ENCODE measurements at places on chromosomes 4 and X.

- no peak for DNase-seq
Measured at GRCh38 chr4:16544251-16544721, 318.0 kb upstream of the TAPT1 start.

GRCh38 chr4:180512801-180513475 lies 1730.3 kb upstream of the TENM3 start:
- peak; percentile 73 for DNase-seq

DNA sequence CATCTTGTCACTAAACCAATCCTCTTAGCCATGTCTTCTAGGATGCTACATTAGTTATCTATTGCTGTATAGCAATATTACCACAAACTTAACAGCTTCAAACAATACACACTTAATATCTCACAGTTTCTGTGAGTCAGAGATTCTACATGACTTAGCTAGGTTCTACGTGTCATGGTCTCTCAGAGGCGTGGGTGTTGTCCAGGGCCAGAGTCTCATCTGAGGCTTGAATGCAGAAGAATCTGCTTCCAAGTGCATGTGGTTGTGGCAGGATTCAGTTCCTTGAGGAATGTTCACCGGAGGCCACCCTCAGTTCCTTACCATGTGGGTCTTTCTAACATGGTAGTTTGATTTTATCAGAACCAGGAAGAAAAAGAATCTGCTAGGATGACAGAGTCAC lies 26.4 kb downstream of the PPP1R2C start:
- DNase-seq: no peak

DNA sequence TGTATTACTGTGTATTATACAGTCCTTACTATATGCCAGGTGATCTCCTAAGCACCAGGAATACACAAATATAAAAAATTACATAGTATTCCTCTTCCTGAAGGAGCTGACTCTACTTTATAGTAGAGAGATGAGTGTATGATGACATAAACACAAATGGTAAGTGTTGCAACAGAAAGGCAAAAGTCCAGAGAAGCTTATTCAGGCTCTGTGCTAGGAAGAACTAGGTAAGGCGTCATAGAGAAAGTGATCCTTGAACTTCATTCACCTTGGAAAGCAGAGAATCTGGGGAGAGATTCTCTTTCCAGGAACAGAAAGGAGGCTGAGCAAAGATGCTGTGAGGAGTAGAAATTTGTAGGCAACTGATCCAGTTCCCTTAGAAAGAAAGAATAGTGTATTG lies 115.0 kb upstream of the KCNIP4 start:
- no peak for DNase-seq

DNA sequence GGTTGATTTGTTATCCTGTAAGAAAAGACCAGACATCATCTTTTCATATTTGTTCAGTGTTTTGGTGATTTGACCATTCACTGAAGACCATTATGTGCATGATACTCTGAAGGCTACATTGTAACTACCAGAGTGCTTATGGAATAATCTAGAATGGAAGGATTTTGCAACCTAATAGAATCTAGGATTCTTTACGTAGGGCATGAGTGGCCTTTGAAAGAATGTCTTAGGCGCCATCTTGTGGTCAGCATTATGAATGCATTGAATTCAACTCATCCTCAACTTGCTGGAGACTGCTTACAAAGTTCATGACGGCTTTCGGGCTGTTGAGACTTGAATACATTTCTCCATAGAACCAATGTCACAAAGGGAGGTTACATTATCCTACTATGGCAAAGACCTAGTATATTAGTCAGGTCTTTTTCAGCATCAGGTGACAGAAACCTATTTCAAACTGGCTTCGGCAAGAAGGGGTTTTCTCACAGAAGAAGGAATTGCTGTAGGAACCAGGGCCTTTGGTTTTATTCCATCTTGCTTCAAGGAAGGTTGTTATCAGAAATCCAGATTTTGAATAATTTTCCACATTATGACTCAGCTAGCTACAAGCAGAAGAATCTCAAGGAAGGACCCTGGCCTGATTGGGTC lies 104.1 kb downstream of the GPAT3 start:
- peak; percentile 73 for DNase-seq

DNA sequence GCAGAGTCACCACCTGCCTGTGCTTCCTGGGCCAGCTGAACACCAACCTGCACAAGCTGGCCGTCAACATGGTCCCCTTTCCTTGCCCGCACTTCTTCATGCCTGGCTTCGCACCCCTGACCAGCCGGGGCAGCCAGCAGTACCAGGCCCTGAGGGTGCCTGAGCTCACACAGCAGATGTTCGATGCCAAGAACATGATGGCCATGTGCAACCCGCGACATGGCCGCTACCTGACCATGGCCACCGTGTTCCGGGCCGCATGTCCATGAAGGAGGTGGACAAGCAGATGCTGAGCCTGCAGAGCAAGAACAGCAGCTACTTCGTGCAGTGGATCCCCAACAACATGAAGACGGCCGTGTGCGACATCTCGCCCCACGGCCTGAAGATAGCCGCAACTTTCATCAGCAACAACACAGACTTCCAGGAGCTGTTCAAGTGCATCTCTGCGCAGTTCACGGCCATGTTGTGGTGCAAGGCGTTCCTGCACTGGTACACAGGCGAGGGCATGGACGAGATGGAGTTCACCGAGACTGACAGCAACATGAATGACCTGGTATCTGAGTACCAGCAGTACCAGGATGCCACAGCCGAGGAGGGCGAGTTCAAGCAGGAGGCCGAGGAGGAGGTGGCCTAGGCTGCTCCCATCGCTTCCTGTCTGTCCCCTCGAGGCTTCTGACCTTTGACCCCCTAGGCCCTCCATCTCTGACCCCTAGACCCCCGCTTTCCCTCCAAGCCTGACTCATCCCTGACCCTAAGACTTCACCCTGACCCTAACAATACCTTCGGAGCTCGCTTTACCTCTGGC lies 170.3 kb downstream of the THOC2 start:
- DNase-seq: no peak

- peak; percentile 50 for DNase-seq
Measured at GRCh38 chr4:76606645-76607265, 171.7 kb downstream of the SHROOM3 start.

DNA sequence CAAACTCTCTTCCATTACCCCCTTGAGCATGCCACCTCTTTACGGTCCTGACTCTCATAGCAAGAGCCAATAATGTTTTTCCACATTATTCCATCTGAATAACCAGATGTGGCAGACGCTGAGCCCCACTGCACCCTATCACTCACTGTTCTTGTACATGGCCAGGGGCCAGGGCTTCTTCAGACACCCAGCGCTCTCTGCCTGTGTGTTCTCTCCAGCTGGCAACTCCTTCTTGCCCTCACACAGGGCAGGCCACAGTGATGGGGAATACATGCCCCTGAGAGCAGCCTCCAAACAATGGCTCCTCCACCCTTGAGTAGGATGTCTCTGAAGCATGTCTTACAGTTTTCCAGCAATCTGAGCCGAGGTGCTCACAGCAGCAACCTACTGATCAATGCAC lies 50.8 kb upstream of the STIM2 start:
- DNase-seq: no peak

DNA sequence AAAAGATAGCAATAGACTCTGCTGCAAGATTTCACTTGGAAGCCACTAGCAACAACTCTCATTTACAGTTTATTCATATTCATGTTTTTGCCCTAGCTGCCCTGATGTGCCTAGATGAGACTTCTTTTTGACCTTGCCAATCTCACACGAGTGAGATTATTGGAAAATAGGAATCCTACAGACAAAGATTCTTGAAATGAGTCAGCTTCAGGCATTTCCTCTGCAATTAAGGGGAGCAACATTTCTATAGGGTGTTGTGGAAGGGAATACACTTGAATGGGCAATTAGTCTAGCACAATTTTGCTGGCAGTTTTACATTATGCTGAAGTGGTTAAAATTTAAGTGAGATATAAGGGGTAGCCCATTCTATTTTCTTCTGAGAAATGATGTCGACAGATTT lies 217.0 kb upstream of the FAT4 start:
- DNase-seq: no peak

DNA sequence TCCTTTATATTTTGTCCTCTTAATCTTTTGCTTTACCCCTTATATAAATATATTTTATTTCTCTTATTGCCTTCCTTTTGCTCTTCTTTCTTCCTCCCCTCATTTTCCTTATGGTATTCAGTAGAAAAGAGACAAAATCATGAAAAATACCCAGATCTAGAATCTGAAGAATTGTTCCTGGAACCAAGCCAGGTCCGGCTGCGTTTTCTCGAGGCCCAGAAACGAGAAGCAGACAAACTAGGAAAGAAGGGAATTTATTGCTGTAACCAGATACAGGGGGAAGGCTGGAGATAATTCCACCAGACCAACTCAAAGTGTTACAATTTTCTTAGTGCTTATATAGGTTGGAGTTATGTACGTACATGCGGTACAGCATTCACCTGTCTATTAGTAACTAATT lies 328.7 kb downstream of the GABRG1 start:
- no peak for DNase-seq

DNA sequence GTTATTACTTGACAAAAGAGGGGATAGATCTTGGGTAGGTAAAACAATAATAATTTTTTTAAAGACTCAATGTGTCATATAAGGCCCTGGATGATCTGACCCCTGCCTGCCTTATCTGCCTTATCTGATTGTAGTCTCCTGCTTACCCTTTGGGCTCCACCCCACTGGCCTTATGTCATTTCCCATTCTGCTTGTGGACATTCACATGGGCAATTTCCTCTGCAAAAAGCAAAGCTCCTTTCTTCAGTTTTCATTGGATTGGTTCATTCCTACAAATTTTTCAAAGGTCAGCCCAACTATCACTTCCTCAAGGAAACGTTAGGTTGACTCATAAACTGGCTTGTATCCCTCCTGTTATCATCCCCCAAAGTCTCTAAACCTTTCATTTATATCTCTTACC lies 15.7 kb upstream of the TET2 start:
- no peak for DNase-seq

GRCh38 chr4:164304101-164304639 lies 449.8 kb upstream of the SMIM31 start:
- DNase-seq: no peak

- DNase-seq: no peak
Measured at GRCh38 chrX:404656-405055, 17.9 kb upstream of the PPP2R3B start.

GRCh38 chr4:20512985-20513384 lies 187.3 kb upstream of the PACRGL start:
- no peak for DNase-seq

GRCh38 chrX:21838937-21839333 lies 482 bp upstream of the MBTPS2 start:
- DNase-seq: no peak

DNA sequence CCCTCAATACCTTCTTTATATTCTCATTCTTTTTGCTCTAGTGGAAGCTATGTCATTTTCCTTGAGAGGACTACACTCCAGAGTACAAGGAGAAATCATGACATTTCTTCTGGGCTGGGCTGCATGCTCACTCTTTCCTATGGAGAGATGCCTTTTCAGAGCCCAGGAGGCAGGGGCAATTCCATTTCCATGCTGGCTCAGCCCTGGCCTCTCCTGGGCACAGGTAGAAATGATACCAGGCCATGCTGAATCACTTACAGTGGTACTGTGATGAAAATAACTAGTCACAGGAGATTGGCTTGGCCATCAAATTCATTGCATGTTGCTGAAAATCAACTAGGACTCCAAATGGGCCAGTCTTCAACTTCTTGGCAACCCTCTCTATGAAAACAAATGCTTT lies 34.0 kb upstream of the PPARGC1A start:
- no peak for DNase-seq

DNA sequence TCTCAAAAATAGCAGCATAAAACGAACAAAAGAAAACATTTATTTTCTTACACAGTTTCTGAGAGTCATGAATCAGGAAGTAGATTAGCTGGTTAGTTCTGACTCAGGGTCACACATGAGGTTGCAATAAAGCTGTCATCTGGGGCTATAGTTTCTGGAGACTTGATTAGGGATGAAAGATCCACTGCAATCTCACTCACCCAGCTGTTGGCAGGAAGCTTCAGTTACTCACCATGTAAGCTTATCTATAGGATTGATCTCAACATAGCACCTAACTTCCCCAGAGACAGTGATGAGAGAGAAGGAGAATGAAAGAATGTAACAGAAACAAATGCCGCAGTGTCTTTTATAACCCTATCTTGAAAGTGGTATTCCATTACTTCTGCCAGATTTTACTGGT lies 435.5 kb downstream of the GABRG1 start:
- no peak for DNase-seq

DNA sequence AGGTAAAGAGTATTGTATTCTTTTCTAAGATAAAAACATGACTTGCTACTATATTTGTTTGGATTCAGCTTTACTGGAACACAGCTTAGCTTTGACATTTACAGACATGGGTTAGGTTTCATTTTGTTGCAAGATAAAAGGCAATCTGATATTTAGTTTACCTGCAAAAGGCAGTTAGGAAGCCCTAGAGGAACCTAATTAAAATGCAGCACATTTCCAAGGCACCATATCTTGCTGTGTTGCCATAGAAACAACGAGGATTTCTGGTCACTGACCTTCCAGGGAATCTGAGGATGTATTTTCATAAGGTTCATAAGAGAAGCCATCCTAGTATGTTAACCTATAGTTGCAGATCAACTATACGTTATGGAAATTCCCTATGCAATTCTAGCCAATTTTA lies 116.0 kb downstream of the SNCA start:
- DNase-seq: peak; percentile 23

- DNase-seq: no peak
Measured at GRCh38 chr4:99651811-99652485, 5.7 kb downstream of the C4orf54 start.

DNA sequence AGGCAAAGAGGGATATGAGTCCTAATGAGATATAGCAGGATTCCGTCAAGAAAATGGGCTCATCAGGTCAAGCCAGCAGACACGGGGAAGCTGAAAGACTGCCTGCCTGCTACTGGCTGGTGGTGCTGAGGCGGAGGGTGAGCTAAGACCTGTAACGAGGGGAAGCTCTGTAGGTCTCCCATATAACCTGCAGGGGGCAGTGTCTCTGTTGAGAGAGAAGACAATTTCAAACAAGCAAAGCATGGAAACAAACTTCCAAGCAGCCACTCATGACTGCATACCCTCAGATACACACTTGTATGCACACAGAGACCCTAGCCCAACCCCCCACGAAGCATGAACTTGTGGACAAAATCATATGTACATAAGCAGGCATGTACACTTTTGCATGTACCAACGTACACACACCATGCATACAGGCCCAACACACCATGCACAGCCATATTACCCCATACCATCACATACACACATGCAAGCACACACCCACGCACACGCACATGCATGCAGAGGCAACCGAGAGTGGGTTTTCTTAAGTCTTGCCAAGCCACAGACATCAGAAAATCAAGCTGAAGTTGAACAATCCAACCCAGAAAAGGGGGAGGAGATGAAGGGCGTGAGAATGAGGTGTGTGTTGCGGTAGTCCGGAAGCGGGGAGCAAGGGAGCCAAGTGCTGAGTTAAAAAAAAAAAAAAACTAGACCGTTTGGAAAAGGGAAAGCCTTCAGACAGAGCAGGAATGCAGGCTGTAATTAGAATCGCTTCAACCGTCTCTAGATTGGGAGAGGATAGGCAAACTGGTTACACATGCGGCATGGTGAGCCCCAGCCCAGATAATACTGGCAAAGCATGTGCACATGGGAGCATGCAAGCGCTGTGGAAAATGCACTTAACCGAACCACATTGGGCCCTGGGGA lies 71.0 kb downstream of the PJA1 start:
- peak; percentile 9 for DNase-seq

GRCh38 chrX:115311601-115312001 lies 22.1 kb downstream of the LUZP4 start:
- no peak for DNase-seq

- DNase-seq: no peak
Measured at GRCh38 chrX:111052478-111052877, 43.5 kb upstream of the PAK3 start.

GRCh38 chr4:51930557-51930956 lies 87.6 kb downstream of the DCUN1D4 start:
- DNase-seq: no peak

Measured in NCI-H1417 (cell line).